ENCODE measurements at places on chromosomes 4 and X.

- no peak for DNase-seq
Measured at GRCh38 chr4:152941411-152941810, 5.3 kb downstream of the FHDC1 start.

DNA sequence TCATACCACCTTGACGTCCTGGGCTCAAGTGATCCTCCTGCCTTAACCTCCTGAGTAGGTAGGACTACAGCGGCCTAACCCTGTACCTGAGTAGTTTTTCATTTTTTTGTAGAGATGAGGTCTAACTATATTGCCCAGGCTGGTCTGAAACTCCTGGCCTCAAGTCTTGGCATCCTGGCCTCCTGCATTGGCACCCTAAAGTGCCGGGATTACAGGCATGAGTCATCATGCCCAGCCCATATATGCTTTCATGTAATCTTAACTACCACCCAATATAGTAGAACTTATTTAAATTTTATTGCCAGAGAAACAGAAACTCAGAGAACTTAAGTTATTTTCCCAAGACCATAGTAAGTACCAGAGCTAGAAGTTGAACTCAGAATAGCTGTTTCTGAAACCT lies 27.1 kb downstream of the AFM start:
- no peak for DNase-seq

- no peak for DNase-seq
Measured at GRCh38 chr4:99485212-99485611, 25.6 kb upstream of the C4orf17 start.

GRCh38 chr4:118034053-118034785 lies at the start of gene NDST3:
Gene NDST3, plus strand, starts transcription at chr4:118034486. Its CDS starts 19,425 bp downstream, at chr4:118053911.
- DNase-seq, result peak; percentile 89

DNA sequence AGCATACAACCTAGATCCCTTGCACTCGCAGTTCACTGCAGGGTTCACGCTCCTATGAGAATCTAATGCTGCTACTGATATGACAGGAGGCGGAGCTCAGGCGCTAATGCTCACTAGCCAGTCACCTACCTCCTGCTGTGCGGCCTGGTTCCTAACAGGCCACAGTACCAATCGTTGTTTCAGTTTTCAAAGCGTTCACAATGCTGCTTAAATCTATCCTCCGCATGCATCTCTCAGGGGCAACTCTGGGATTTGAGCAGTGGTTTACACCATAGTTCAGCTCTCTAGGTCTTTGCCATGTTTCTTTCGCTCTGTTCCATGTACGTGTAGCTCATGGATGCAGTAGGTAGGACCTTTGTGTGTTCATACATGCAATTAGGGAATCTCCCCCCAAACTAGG lies 47.2 kb downstream of the CLOCK start:
- no peak for DNase-seq

Measured in testis (tissue), 5 donors.